Right lobe of liver (tissue), 6 donors: ENCODE measurements at places on chromosomes 6 and 20. TPM values are rescaled to one million over a fixed set of nuclear protein-coding genes. Genes with fewer than 3 reads are reported as not detected.

DNA sequence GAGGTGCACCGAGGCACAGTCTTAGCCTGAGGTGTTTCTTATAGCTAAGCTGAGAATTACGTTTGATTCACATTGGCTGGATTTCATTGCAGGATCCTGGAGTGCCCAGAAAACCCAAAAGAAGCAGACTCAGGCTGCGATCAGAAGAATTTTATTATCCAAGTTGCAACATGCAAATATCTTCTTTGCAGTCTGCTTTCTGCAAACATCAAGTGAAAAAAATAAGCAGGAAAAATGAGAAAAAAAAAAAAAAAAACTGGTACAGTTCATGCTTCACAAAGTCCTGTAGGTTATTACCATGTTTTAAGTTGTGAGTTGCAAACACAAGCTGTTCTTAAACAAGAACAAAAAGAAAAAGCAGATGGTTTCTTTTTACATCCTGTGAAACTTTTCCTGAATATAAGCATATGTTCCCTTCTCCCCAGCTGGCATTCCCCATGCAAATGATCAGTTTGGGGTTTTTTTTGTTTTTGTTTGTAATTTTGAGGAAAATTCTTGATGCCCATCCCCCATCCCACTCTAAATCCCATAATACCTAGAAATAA lies 349.0 kb downstream of the CBLN4 start:
- H3K4me1 ChIP-seq, result no peaks in the 10 kb centered on the region
- no peaks in the 10 kb centered on the region for H3K36me3 ChIP-seq
- no peak overlapping the region for H3K27ac ChIP-seq
- H3K4me3 ChIP-seq, result no peak overlapping the region
- no peaks in the 10 kb centered on the region for H3K27me3 ChIP-seq

- H3K4me1 ChIP-seq, result no peaks in the 10 kb centered on the region
- DNase-seq, result no peak
- H3K36me3 ChIP-seq, result no peaks in the 10 kb centered on the region
- no peak overlapping the region for H3K27ac ChIP-seq
These were observed 44.3 kb downstream of the ADGRB3 start for GRCh38 chr6:68679399-68679798.

- no peak overlapping the region for H3K27ac ChIP-seq
- no peaks in the 10 kb centered on the region for H3K36me3 ChIP-seq
- no peak overlapping the region for H3K4me3 ChIP-seq
- H3K27me3 ChIP-seq, result no peaks in the 10 kb centered on the region
These were observed 1215.6 kb upstream of the MAP3K7 start for GRCh38 chr6:91802431-91802830.

BAG2 gene
- 6.2 TPM for total RNA-seq

- no peaks in the 10 kb centered on the region for H3K27me3 ChIP-seq
- no peak overlapping the region for H3K4me3 ChIP-seq
These were observed 36.7 kb upstream of the CCN6 start for GRCh38 chr6:112017169-112017568.

SLC22A2 gene
- not detected for total RNA-seq
